ENCODE measurements at places on chromosomes 2 and 18.

- DNase-seq = no peak
Measured at GRCh38 chr2:183995632-183996031, 602.7 kb upstream of the ZNF804A start.

GRCh38 chr2:220120041-220120440, 492.6 kb downstream of the SLC4A3 start:
- no peak for DNase-seq

GRCh38 chr2:27021253-27022049, 11.3 kb upstream of the TMEM214 start:
- DNase-seq = no peak

- no peak for DNase-seq
Measured at GRCh38 chr2:66477135-66477842, 42.4 kb downstream of the MEIS1 start.

- DNase-seq = no peak
Measured at GRCh38 chr2:113136828-113137775, 9.7 kb downstream of the IL1RN start.

GRCh38 chr2:107589079-107589491, 237.6 kb upstream of the RGPD4 start:
- no peak for DNase-seq

- DNase-seq = no peak
Measured at GRCh38 chr18:68519336-68519735, 195.6 kb downstream of the TMX3 start.

Measured in stimulated activated CD4-positive, alpha-beta T cell treated with anti-CD3 and anti-CD28 coated beads, Interleukin-1b, Interleukin-23, amount 100 ng/mL, for 1 hour (primary cell).